ENCODE measurements at places on chromosomes 11 and 22.

DNA sequence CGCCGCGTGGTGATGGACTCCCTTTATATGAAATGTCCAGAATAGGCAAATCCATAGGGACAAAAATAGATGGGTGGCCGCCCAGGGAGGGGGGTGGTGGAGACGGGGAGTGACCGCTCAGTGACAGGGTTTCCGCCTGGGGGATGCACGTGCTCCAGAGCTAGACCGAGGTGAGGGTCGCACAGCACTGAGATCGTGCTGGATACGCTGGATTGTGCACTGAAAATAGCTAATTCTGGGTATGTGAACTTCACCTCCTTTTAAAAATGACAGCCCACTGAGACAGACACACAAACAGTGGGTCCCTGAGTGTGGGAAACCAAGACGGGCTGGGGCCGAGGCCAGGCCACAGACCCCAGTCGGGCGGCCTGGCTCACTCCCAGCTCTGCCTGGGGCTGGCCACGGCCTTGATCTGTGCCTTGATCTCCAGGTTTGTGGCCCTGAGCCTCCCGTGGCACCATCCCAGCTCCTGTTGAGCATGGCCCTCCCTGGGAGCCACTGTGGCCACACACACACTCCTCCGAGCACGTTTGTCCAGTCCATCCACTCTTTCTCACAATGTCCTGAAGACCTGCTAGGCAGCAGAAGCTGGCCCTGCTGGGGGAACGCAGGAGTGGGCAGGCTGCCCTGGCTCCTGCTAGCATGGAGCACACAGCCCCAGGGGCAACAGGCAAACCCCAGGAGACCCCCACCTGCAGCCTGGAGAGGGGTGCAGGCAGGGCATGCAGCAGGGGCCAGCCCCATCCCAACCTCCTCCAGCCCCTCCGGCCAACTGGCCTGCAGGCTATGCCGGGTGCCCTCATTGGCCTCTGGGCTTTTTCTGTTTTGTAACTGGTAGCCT, 41.0 kb upstream of the TH start:
- no peak for DNase-seq

DNA sequence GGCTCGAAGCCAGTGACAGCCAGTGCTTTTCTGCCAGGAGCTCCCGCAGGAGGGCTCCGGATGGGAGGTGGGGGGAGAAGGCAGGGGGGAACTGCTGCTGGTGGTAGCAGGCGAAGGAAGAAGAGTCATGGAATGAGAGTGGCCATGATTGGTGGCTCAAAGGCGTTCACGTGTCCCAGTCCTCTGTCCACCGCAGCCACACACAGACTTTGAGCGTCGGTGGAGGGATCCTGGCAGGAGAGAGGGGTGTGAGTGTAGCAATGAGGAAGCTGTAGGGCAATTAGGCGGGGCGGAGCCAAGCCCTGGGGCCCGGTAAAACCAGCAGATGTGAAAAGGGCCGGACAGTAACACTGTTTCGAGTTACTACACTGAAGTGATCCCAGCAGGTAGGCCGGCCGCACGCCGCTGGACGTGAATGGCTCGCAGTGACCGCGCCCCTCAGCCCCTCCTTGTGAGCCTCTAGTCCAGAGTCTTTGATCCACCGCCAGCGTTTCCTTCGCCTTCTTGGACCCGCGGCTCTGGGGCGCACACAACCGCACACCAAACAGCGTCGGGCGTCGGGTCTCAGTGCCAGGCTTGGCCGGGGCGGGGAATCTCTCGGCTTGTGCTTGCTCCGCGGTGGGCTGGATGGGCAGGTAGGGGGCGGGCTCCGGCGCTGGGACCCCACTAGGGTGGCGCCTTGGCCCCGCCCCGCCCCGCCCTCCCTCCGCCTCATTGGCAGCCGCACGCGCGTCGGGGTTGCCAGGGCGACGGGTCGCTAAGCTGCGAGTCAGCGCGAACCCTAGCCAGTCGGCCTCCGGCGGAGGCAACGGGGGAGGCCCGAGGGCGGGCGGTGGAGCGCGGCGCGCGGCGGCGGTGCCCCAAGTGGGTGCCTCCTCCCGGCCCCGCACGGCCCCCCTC, at the start of gene LRRC10B:
Gene LRRC10B (plus strand): TSS at position 788 of the 900 bp plus-strand sequence. CDS start 250 bp downstream, outside the sequence.
- DNase-seq: no peak

GRCh38 chr11:73142128-73142377, at the start of gene FCHSD2:
Gene FCHSD2 (minus strand): TSS chr11:73142318. CDS start chr11:73141877, 441 bp downstream.
- no peak for DNase-seq

DNA sequence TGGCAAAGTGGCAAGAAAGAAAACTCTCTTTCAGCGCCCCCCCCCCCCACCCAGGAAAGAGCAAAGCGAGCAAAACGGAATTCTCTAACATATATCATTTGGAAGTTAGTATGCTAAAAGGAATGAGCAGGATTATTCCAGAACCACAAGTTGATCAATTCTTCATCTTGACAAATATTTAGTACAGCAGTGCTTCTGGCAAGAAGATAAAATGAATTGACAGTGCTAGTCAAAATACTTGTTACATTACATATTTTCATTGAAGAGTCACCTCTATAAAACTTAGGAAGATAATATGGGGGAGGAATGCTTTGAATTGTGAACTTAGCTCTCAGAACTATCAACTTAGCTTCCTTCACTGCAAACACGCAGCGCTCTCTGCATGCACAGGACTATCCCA, 377.4 kb downstream of the DYNC2H1 start:
- no peak for DNase-seq

DNA sequence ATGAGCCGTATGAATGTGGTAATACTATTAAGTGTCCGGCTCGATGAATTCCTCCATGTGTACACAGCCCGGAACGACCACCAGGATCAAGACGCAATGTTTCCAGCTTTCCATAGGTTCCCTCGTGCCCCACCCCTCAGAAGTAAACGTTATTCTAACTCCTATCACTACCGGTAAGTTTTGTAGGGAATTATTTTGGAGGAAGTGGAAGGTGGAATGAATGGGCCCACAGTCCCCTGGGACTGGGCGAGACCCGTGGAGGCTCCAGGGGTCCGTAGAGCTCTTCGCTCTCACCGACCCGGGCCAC, 720 bp upstream of the FAR1 start:
- DNase-seq: no peak

DNA sequence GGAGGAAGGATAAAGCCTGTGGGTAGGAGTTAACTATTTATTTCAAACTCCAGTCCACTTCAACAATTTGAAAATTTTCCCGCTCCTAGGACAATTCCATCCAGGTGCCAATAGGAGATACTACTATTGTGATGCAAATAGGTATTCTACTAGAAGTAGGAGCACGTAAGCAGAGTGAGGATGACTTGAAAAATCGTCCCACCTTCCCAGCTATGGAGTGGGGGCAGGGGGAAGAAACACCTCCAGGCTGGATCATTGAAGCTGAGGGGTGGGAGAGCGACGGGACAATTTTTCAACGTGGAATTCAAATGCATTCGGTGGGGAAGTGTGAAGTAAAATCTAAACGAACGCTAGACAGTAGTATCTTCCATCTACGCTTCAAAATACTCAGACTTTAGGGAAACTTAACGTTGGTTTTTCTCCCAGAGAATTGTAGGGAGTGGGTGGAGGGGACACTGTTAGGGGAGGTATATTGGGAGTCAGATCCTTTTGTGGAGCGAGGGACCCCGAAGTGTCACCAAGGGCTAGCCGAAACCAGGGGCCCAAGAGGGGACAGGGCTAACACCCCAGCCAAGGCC, 523 bp upstream of the ARHGAP42 start:
- no peak for DNase-seq

- no peak for DNase-seq
Measured at GRCh38 chr11:109547356-109548027, 125.5 kb downstream of the C11orf87 start.

DNA sequence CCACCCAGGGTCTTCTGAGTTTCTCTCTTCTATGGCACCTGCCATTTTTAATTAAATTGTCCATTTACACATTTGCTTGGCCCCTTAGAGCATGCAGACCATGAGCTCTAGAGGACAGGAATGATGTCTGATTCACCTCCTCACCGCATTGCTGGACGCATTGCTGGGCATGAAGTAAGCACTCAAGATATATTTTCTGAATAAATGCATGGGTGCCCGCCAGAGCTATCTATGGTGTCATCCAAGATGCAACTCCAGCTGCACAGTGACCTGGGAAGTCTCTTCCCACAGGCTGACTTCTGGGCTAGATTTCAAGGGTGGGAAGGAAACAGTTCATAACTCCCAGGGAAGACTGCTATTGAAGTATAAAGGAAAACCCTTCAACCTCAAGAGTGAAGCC, 66.6 kb upstream of the ASPHD2 start:
- DNase-seq: no peak

- DNase-seq: no peak
Measured at GRCh38 chr22:40855979-40856512, 393 bp downstream of the ST13 start.

DNA sequence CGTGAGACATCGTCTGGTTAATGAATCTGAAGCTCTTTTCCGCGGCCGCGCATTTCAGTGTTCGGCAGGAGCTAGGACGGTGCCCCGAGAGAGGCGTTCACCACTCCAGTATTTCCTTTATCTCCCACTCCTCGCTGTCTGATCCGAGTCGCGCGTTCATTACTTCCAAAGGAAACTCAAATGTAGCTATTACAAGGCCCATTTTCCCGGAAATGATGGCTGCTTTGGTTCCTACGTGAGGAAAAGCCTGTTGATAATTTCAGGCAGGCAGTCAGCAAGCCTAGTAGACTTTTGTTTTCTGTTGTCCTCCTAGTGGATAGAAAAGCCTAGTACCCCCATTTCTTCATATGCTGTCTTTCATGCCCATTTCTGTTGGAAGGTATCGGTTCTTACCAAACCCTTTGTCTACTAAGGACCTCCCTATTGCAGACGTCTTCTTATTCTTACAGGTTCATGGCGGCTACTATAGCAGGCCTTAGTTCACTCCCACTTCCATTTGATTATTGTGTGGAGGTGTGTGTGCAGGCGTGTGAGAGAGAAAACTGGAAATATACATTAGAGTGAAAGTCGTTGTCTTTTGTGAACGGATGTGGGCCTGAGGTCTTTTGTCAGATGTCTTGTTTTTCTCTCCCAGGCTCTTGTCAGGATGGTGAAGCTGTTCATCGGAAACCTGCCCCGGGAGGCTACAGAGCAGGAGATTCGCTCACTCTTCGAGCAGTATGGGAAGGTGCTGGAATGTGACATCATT, 737 bp downstream of the RBM4 start:
- no peak for DNase-seq

GRCh38 chr11:11929920-11930319, 78.5 kb downstream of the DKK3 start:
- no peak for DNase-seq

DNA sequence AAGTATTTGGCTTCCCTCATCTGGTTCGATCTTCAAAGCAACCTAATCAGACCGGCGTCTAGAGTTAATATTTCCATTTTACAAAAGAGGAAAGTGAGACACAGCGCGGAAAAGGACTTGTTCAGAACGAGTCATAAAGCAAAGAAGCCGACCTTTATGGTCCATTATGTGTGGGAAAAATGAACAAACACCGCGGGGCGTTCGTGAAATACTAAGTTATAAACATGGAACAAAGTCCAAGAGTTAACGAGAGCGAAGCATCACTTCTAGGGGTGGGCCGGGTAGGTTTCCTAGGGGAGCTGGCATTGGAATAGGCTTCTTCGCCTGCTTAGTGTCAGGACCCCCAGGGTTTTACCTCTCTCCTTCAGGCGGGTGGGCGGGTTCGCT, 575 bp downstream of the DUSP18 start:
- no peak for DNase-seq

DNA sequence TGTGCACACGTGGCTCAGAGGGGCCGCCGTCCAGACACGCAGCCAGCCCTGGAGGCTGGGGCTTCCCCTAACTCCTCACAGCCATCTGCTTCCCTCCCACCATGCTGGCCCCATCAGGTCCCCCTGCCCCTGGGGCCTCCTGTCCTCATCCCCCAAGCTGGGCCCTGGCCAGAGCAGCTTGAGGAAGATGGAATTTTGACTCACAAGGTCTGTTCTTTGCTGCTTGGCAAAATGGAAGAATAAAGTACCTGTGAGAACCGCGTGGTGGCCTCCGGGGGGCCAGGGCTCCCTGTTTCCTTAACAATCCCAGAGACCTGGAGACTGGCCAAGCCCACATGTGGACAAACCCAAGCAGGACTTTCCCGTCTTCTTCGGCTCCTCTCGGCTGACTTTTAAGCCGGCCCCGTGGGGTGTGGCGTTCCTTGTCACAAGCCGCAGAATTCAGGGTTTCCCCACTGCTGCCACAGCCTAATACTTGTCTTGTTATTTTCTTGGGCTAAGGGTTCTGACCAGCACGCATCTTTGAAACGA, 872.8 kb downstream of the BRD1 start:
- no peak for DNase-seq

GRCh38 chr22:49929211-49929979, 11.0 kb downstream of the CRELD2 start:
- DNase-seq: no peak

GRCh38 chr11:80297858-80298632, 857.2 kb upstream of the TENM4 start:
- DNase-seq: no peak

DNA sequence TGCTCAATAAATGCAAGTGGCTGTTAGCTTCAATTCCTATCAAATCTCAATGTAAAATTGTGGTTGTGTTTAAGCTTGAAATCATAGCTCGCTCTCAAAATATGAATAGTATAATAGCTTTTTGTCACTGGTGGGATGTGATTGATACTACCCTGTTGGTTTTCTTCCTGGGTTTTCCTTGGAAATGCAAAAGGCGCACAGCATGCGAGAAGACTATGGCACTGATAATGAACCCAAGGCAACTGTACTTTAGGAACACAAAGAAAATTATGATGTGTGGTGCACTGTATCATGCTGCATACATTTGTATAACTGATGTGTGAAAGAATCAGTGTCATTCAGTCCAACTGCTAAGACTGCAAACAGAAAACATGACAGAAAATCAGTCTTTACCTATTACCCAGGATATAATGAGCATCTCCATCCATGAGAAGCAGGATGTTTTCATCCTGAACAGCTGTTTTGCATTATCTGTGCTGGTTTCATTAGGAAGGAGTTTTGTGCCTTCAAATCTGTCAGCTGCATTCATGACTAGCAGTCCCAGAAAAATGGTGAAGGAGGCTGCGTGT, 101.2 kb downstream of the TRPC6 start:
- DNase-seq: no peak

DNA sequence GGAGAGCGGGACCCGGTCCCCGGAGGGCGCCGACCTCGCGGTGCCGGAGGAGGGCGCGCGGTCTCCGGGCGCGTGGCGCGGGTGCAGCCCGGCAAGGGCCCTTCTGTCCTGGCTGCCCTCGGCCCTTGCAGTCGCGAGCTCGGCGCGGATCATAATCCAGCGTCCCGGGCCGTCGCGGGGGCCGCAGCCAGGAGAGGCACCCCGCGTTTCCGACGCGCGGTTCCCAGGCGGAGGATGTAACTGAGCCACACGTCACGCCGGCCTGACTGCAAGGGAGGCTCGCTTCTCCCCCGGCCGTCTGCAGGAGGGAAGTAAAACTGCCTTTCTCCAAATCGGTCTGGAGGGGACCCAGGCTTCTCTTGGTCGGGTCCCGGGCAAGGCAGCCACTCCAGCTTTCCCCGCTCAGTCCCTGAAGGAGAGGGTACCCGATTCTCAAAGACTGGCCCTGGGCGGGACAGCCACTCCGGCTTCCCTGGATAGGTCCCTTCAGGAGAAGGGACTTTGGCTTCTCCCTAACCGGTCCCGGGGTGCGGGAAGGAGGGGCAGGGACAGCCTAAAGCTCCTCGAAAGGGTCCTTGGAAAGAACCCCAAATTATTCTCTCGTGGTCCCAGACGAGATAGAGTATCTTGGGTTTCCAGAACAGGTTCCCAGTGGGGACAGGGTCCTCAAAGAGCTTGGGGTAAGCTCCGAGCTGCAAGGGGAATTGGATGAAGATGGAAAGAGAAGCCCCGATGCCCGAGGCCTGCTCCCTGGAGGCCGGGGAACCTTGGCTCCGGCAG, 836 bp downstream of the SPON1 start:
- DNase-seq: no peak

GRCh38 chr11:844693-845644, 2.3 kb downstream of the TSPAN4 start:
- DNase-seq: no peak

All from cortex of kidney (tissue), 1 donor.